Progenitor cell of endocrine pancreas (in vitro differentiated cells): ENCODE measurements at places on chromosomes 2 and 18. TPM values are rescaled to one million over a fixed set of nuclear protein-coding genes. Genes with fewer than 3 reads are reported as not detected.

Gene PRSS56
- not detected in 2 replicates for total RNA-seq

Gene CFC1
- 27.7 and 30.9 TPM in 2 replicates for total RNA-seq

Gene SCG2
- total RNA-seq: 154 and 163 TPM in 2 replicates

Gene CXCR2
- not detected in 2 replicates for total RNA-seq

Gene FSHR
- 0.44 and 0.74 TPM in 2 replicates for total RNA-seq

Gene CHRNA1
- total RNA-seq: not detected in 2 replicates

Gene PLA2R1
- total RNA-seq: 1.3 and 1.7 TPM in 2 replicates

Gene FTCDNL1
- total RNA-seq: 0.73 and 1.2 TPM in 2 replicates

Gene LOXHD1
- 0.33 and 0.36 TPM in 2 replicates for total RNA-seq

Gene SOX11
- total RNA-seq: 146 and 154 TPM in 2 replicates

Gene FAM110C
- 4.2 and 5.1 TPM in 2 replicates for total RNA-seq

Gene GTF2A1L
- not detected in 2 replicates for total RNA-seq

Gene IL36B
- not detected in 2 replicates for total RNA-seq

Gene SERPINB4
- not detected in 2 replicates for total RNA-seq

Gene MARCHF4
- 2.0 and 2.2 TPM in 2 replicates for total RNA-seq

Gene CAPN13
- 17.2 and 19.0 TPM in 2 replicates for total RNA-seq

Gene LRP1B
- total RNA-seq: 0.57 and 1.4 TPM in 2 replicates

Gene LGALSL
- 22.6 and 23.9 TPM in 2 replicates for total RNA-seq

Gene SRD5A2
- 0.07 TPM in 1 of 2 replicates, not detected in the other for total RNA-seq

Gene COL4A4
- total RNA-seq: 0.41 and 0.44 TPM in 2 replicates

Gene UNC50
- 39.3 and 43.4 TPM in 2 replicates for total RNA-seq

Gene EGR4
- 0.12 TPM in 1 of 2 replicates, not detected in the other for total RNA-seq

Gene CYP27C1
- total RNA-seq: 8.0 and 8.6 TPM in 2 replicates

Gene ASXL3
- total RNA-seq: 18.0 and 23.0 TPM in 2 replicates

Gene TSPYL6
- not detected in 2 replicates for total RNA-seq

Gene AKAIN1
- total RNA-seq: not detected in 2 replicates

Gene ZAP70
- 2.6 and 3.8 TPM in 2 replicates for total RNA-seq

Gene ZCCHC2
- 18.5 and 20.6 TPM in 2 replicates for total RNA-seq

Gene FOXD4L1
- 0.20 and 0.48 TPM in 2 replicates for total RNA-seq

Gene TMEM237
- total RNA-seq: 55.3 and 57.8 TPM in 2 replicates

Gene CHRNG
- total RNA-seq: 0.42 TPM in 1 of 2 replicates, not detected in the other

Gene TNP1
- total RNA-seq: 1.1 TPM in 1 of 2 replicates, not detected in the other

Gene PFN4
- 0.55 and 1.1 TPM in 2 replicates for total RNA-seq

Gene EFR3B
- total RNA-seq: 22.1 and 23.3 TPM in 2 replicates

Gene LIMS2
- 6.1 and 6.2 TPM in 2 replicates for total RNA-seq

Gene ELOA2
- not detected in 2 replicates for total RNA-seq

Gene WDCP
- total RNA-seq: 22.4 and 23.7 TPM in 2 replicates

Gene GNLY
- total RNA-seq: not detected in 2 replicates

Gene SERPINB12
- total RNA-seq: not detected in 2 replicates

Gene FBXO36
- 3.9 and 4.0 TPM in 2 replicates for total RNA-seq

Gene SCN3A
- total RNA-seq: 4.7 and 5.3 TPM in 2 replicates

Gene GMPPA
- total RNA-seq: 35.8 and 37.4 TPM in 2 replicates

Gene PCARE
- not detected in 2 replicates for total RNA-seq

Gene PSMA8
- 0.29 TPM in 1 of 2 replicates, not detected in the other for total RNA-seq

Gene LRRTM1
- total RNA-seq: 1.6 and 1.9 TPM in 2 replicates

Gene SLC5A7
- total RNA-seq: 0.60 and 1.8 TPM in 2 replicates

Gene TM4SF20
- not detected in 2 replicates for total RNA-seq

Gene GRB14
- 45.1 and 46.3 TPM in 2 replicates for total RNA-seq

Gene SPDYA
- total RNA-seq: 1.6 and 2.0 TPM in 2 replicates

Gene ASIC4
- 3.4 and 5.1 TPM in 2 replicates for total RNA-seq
